ENCODE measurements at places on chromosomes 1 and 21.

GRCh38 chr1:41401899-41402298, 40.7 kb downstream of the FOXO6 start:
- DNase-seq = no peak

DNA sequence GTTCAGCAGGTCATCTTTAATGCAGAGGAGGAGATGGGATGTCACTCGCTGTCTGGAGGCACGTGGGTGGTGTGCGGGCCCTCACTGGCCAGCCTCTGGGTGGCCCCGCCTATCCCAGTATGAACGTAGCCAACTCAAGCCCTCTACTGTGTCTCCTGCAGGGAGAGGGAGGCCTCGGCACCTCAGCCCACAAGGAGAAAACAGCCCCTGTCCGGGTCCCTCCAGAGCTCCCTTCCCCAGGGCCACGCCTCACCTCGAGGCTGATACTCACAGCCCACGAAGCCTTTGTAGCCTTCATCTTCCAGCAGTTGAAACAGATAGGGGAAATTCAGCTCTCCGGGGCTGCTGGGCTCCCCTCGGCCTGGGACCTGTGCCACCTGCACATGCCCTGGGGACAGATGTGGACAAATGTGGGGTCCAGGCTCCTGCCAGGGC, 2.6 kb downstream of the HYI start:
- DNase-seq = no peak

- no peak for DNase-seq
These were observed 345.8 kb upstream of the CHRM3 start for GRCh38 chr1:239040523-239040922.

DNA sequence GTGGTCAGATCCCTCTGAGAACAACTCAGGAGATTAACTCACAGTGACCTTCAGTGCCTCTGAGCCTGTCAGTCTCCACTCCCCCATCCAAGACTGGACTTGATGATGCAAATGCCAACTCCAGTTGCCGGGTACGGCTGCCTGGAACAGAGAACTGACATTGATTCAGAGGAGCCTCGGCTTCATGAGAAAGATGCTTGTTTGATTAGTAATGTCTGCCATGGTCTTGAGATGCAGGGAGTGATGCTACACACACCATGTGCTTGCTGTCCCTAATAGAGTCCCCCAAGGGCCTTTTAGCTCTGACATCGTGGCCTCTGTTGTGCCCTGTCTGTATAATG, 51.8 kb upstream of the LRP8 start:
- DNase-seq = no peak

GRCh38 chr1:3553166-3553939, 58.0 kb downstream of the MEGF6 start:
- DNase-seq = no peak

- no peak for DNase-seq
These were observed 4.1 kb upstream of the KRTAP12-2 start for GRCh38 chr21:44670642-44671432.
